Thymus (tissue), 14 donors: ENCODE measurements at places on chromosomes 4 and X. TPM values are rescaled to one million over a fixed set of nuclear protein-coding genes. Genes with fewer than 3 reads are reported as not detected.

- H3K27me3 ChIP-seq = no peaks in the 10 kb centered on the region
- no peaks in the 10 kb centered on the region for H3K36me3 ChIP-seq
- H3K27ac ChIP-seq = no peak overlapping the region
- H3K4me3 ChIP-seq = no peak overlapping the region
- no peak for DNase-seq
- no peaks in the 10 kb centered on the region for H3K4me1 ChIP-seq
These were observed 341.1 kb downstream of the GBA3 start for GRCh38 chr4:23033796-23034195.

- no peak overlapping the region for H3K27ac ChIP-seq
- no peaks in the 10 kb centered on the region for H3K27me3 ChIP-seq
- H3K36me3 ChIP-seq = peaks cover 3% of the 10 kb centered on the region
- no peak overlapping the region for H3K4me3 ChIP-seq
- H3K4me1 ChIP-seq = peaks cover 2% of the 10 kb centered on the region
These were observed 20.3 kb upstream of the HGFAC start for GRCh38 chr4:3421470-3421869.

The SORBS2 gene
- 13.8 TPM for total RNA-seq

DNA sequence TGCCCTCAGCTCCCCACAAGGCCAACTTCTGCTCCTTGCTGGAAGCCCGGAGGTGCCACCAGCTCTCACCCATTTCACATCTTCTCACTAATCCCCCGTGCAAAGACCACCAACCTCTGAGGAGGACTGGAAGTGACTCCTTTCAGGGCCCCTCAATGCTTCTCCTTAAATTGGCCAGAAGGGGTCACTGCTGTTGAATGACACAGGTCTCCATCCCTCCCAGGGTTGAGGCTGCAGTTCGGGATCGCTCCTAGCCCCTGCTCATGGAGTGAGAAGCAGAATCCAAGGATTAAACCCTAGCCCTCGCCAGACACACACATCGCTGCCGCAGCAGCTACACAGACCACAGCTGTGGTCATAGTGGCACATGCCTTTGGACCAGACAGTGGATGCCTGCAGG lies 279.5 kb upstream of the TAPT1 start:
- no peak overlapping the region for H3K27ac ChIP-seq
- H3K36me3 ChIP-seq = no peaks in the 10 kb centered on the region
- no peaks in the 10 kb centered on the region for H3K4me1 ChIP-seq
- H3K4me3 ChIP-seq = no peak overlapping the region

- no peaks in the 10 kb centered on the region for H3K4me1 ChIP-seq
- no peaks in the 10 kb centered on the region for H3K36me3 ChIP-seq
- H3K27me3 ChIP-seq = no peaks in the 10 kb centered on the region
- no peak overlapping the region for H3K27ac ChIP-seq
- DNase-seq = no peak
These were observed 163.0 kb upstream of the TBL1X start for GRCh38 chrX:9301836-9302235.

DNA sequence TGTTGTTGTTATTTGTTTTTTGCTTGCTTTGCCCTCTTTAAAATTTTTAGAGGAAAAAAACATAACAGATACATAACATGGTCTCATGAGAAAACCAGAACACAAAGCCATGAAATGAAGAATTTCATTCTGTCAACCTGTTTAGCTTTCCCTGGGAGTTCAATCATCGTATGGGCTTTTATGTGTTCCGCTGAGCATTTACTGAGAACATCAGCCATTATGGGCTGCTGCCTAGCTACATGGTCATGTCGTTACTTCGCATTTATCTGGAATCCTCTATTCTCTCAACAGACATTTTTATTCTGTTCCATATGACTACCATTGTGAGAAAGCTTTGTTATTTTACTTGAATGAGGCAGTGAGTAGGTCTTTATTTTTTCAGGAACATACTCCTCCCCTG lies 51.4 kb downstream of the NDST3 start:
- H3K4me1 ChIP-seq = no peaks in the 10 kb centered on the region
- no peak overlapping the region for H3K4me3 ChIP-seq
- no peaks in the 10 kb centered on the region for H3K36me3 ChIP-seq
- no peaks in the 10 kb centered on the region for H3K27me3 ChIP-seq
- DNase-seq = no peak
- H3K27ac ChIP-seq = no peak overlapping the region

GRCh38 chr4:182238355-182238931 lies 4.8 kb upstream of the TENM3 start:
- no peak overlapping the region for H3K4me3 ChIP-seq
- no peaks in the 10 kb centered on the region for H3K4me1 ChIP-seq
- no peaks in the 10 kb centered on the region for H3K36me3 ChIP-seq
- H3K27ac ChIP-seq = no peak overlapping the region
- no peak for DNase-seq
- H3K27me3 ChIP-seq = no peaks in the 10 kb centered on the region

GRCh38 chr4:139514382-139515059 lies 41.5 kb downstream of the SETD7 start:
- H3K36me3 ChIP-seq = peaks cover 5% of the 10 kb centered on the region
- no peak for DNase-seq
- no peaks in the 10 kb centered on the region for H3K4me1 ChIP-seq
- H3K27me3 ChIP-seq = no peaks in the 10 kb centered on the region
- H3K4me3 ChIP-seq = no peak overlapping the region
- H3K27ac ChIP-seq = no peak overlapping the region

- peak overlapping the region; percentile 31 for H3K27ac ChIP-seq
- H3K36me3 ChIP-seq = peaks cover 7% of the 10 kb centered on the region
- peak; percentile 37 for DNase-seq
- H3K4me1 ChIP-seq = no peaks in the 10 kb centered on the region
- H3K27me3 ChIP-seq = no peaks in the 10 kb centered on the region
These were observed 126.8 kb downstream of the KLHL8 start for GRCh38 chr4:87093443-87094123.

DNA sequence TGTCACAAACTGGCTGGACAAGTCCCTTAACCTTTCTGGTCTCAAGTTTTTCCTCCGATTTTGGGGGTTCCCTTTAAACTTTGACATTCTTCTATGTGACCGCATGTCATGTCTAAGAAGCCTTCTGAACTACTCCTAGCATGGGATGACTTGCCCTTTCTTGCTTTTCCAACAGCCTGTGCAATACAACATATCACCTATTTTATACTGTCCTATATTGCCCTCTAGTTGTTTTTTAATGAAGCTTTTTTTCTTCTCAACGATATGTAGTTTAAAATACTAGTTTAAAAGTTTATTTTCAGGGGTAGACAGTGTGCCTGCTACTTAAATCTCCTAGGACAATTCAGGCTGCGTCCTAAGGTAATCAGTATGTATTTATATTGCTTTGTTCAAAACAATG lies 1.0 kb upstream of the IGBP1 start:
- no peaks in the 10 kb centered on the region for H3K27me3 ChIP-seq
- H3K4me3 ChIP-seq = no peak overlapping the region
- peaks cover 6% of the 10 kb centered on the region for H3K4me1 ChIP-seq

GRCh38 chrX:37701588-37701987 lies 16.0 kb downstream of the XK start:
- no peaks in the 10 kb centered on the region for H3K27me3 ChIP-seq
- no peaks in the 10 kb centered on the region for H3K4me1 ChIP-seq
- no peak overlapping the region for H3K27ac ChIP-seq
- H3K4me3 ChIP-seq = no peak overlapping the region
- H3K36me3 ChIP-seq = no peaks in the 10 kb centered on the region

The SLC4A4 gene
- 6.8 TPM for total RNA-seq

DNA sequence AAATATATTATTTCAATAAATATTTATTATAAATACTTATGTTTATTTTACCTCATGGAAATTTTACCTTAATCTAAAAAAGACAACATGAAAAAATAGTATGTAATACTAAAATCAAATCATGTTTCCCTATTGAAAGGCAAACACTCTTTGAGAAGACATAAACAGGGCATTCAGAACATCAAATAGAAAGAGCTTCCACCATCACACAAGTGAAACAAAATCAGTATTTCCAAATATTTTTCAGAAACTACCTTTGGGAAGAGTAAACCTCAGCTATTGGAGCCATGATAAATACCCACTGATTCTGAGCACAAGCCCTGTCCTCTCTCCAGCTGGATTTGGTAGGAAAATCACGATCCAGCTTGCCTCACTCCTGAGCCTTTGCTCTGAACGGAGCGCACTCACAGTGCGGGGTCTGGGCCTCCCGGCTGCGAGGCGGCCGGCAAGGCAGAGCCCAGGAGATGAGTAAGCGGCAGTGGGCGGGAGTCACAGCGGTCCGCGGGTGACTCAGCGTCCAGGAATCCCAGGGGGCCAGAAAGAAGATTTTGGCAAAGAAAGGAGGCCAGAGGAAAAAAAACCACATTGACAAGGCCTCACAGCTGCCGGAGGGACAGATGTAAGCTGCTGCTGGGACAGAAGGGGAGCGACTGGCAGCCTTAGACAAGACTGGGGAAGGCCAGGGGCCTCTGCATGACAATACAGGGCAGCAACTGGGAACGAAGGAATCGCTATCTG lies 14.7 kb upstream of the ANXA5 start:
- no peaks in the 10 kb centered on the region for H3K4me1 ChIP-seq
- no peak overlapping the region for H3K27ac ChIP-seq
- no peak overlapping the region for H3K4me3 ChIP-seq
- no peak for DNase-seq

GRCh38 chr4:102454981-102455685 lies 46.0 kb upstream of the NFKB1 start:
- H3K36me3 ChIP-seq = no peaks in the 10 kb centered on the region
- DNase-seq = no peak
- no peak overlapping the region for H3K27ac ChIP-seq
- no peaks in the 10 kb centered on the region for H3K4me1 ChIP-seq
- H3K4me3 ChIP-seq = no peak overlapping the region
- no peaks in the 10 kb centered on the region for H3K27me3 ChIP-seq

GRCh38 chrX:80266979-80267378 lies 153.3 kb upstream of the TENT5D start:
- H3K27ac ChIP-seq = no peak overlapping the region
- H3K4me1 ChIP-seq = no peaks in the 10 kb centered on the region
- no peak overlapping the region for H3K4me3 ChIP-seq
- no peak for DNase-seq
- H3K36me3 ChIP-seq = no peaks in the 10 kb centered on the region
- no peaks in the 10 kb centered on the region for H3K27me3 ChIP-seq

The GYG2 gene
- total RNA-seq = 0.38 TPM

GRCh38 chr4:139050446-139050845 lies 34.9 kb downstream of the NOCT start:
- DNase-seq = no peak
- no peak overlapping the region for H3K4me3 ChIP-seq
- H3K27ac ChIP-seq = no peak overlapping the region
- H3K27me3 ChIP-seq = no peaks in the 10 kb centered on the region
